Stimulated activated CD4-positive, alpha-beta T cell treated with anti-CD3 and anti-CD28 coated beads, Interleukin-1b, Interleukin-23, amount 100 ng/mL, for 1 hour (primary cell): ENCODE measurements at places on chromosomes 2 and 18.

- no peak for DNase-seq
Measured at GRCh38 chr2:102615620-102616436, 3.5 kb upstream of the SLC9A2 start.

GRCh38 chr2:46248171-46248570 is 49.0 kb upstream of the EPAS1 start:
- no peak for DNase-seq

DNA sequence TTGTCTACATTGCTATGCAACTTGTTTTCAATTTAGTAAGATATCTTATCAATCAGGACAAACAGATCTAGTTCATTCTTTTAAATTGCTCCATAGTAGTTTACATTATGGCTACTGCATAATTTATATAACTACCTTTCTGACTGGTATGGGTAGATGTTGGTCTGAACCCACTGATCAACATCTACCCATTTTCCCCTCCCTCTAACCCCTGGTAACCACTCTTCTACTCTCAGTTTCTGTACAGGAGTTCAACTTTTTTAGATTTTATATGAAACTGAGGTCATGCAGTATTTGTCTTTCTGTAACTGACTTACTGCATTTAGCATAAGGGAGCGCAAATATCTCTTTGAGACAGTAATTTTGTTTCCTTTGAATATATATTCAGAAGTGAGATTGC is 73.2 kb downstream of the ITSN2 start:
- DNase-seq: no peak

DNA sequence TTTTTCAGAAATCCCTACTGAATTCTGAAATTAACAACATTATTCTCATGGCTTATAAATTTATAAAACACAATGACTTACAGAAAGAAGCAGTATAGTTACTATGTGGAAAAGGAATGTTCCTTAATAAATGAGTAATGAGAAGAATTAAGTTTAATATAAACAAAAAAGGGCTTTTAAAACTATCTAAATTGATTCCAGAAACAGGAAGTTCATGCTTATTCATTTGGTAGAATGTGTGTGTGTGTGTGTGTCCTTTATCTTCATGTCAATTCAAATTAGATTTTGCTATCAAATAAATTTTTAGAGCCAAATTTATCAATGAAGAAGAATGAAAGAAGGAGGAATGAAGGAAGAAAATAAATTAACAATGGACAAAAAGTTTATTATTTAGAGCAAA is 440.8 kb upstream of the LRRTM4 start:
- no peak for DNase-seq

GRCh38 chr2:206392118-206392517 is 51.2 kb upstream of the ADAM23 start:
- no peak for DNase-seq

- DNase-seq: no peak
Measured at GRCh38 chr2:1841461-1841860, 97.1 kb upstream of the PXDN start.

- DNase-seq: no peak
Measured at GRCh38 chr18:27826101-27826500, 350.8 kb downstream of the CDH2 start.
